Renal cortical epithelial cell (primary cell): ENCODE measurements at places on chromosomes 12 and 14. TPM values are rescaled to one million over a fixed set of nuclear protein-coding genes. Genes with fewer than 3 reads are reported as not detected.

DNA sequence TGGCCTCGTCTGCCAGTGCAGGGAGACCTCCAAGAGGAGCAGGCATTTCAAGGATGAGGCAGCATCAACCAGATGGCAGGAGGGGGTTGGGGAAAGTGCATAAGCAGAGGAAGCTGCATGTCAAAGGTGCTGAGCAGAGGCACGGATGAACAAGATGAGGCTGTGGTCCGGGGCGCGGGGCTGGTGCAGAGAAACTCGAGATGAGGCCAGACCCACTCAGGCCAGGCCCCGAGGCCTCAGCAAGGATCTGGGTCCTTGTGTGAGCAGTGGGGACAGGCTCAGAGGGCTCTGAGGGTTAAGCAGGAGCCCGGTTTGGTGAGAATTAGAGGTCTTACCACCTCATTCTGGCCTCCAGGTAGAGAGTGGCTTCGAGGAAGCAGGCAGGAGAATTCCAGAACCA, 98.8 kb downstream of the DICER1 start:
- DNase-seq, result no peak

- DNase-seq, result no peak
These were observed 116.3 kb downstream of the GLT1D1 start for GRCh38 chr12:128969480-128970055.

- no peak for DNase-seq
These were observed 54.5 kb upstream of the EVL start for GRCh38 chr14:100010679-100011078.

- no peak for DNase-seq
These were observed 854.7 kb downstream of the TMTC2 start for GRCh38 chr12:83541446-83541845.

The GYS2 gene
- total RNA-seq, result not detected in 2 replicates
